ENCODE measurements at places on chromosomes 6 and 20.
A peak's percentile ranks its signal among the peaks of the same experiment; 100 is the strongest.

DNA sequence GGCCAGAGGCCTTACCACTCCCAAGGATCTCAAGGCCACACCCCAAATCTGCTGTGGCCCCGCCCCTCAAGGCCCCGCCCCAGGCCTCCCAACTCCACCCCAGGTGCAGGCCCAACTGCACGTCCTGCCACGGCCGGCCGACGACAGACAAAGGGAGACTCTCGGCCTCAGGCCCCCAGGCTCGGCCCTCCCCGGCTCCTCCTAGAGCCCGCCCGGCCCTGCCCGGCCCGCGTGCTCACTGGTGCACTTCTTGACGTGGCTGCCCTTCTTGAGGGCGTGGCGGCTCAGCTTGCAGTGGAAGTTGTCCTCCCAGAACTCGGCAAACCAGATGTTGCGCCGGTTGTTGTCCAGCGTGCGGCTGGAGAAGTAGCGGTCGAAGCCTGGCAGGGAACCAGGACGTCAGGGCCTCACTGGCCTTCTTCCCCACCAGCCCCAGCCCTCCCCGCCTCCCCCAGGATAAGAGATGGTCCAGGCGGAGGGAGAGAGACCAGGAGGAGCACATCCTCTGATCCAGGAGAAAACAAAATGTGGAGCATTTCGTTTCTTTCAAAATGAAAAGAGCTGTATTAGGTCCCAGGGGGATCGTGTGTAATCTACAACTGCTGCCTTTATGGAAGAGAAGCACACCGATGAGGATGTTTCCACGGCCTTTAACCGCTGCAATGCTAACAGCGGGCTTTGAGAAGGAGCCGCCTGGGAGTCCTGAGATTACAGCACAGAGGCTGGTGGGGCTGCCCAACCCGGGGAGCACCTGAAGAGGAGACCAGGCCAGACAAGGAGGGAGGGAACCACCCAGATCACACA is 89.4 kb downstream of the GRM4 start:
- DNase-seq = peak; percentile 37

DNA sequence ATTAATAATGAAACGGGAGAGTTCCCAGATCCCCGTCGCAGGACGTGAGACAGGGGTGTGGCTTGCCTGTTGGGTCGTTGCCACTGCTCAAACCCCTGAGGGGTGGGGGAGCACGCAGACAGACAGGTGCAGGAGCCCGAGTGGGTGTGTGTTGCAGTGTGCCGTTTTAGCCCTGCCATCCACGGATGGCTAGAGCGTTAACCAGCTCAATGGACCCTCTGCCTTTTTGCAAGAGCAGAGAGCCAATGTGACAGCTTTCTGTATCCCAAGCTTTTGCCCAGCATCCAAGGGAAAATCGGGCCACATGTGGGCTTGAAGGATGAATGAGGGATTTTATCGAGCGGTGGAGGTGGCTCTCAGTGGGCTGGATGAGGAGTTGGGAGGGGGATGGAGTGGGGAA is 237.9 kb downstream of the TSHZ2 start:
- no peak for DNase-seq

GRCh38 chr6:41336824-41337223 is 1.4 kb downstream of the NCR2 start:
- DNase-seq = no peak

DNA sequence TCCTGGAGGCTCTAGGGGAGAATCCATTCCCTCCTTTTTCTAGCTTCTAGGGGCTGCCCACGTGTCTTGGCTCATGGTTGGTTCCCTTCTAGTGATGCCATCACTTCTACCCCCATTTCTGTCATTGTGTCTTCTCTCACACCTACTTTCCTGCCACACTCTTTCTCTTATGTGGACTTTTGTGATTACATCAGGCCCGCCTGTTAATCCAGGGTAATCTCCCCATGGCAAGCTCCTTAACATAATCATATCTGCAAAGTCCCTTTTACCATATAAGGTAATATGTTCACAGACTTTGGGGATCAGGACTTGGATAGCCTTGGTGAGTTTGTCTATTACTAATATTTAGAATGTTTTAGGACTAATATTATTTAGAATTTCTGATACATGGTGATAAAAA is 111.9 kb downstream of the DNAH8 start:
- no peak for DNase-seq

DNA sequence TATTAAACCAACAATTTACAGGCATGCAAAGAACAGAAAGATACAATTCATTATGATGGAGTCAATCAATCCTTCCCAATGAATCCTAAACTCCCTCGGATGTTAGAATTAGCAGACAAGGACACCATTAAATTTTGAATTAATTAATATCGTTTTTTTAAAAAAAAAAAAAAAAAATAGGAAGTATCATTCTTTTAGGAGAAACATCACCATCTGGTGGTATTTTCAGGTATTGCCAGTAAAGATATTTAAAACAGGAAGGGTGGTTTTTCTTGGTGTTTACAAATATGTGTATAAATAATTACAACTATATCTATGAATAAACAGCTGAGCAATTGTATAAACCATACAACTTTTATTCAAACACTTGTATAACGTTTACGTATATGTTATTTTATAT is 564.4 kb downstream of the HAO1 start:
- no peak for DNase-seq

- DNase-seq = no peak
These were observed 14.1 kb downstream of the SNX14 start for GRCh38 chr6:85579581-85579980.

- peak; percentile 7 for DNase-seq
These were observed 26.1 kb downstream of the RRBP1 start for GRCh38 chr20:17655865-17656479.

GRCh38 chr6:11353921-11354389 is 121.5 kb upstream of the NEDD9 start:
- DNase-seq = no peak

GRCh38 chr20:9611921-9612320 is 97.5 kb downstream of the LAMP5 start:
- DNase-seq = no peak

- DNase-seq = peak; percentile 46
These were observed 8.5 kb downstream of the ZBP1 start for GRCh38 chr20:57611586-57612311.

- no peak for DNase-seq
These were observed 86.5 kb downstream of the BANF2 start for GRCh38 chr20:17786221-17786718.

- DNase-seq = no peak
These were observed 11.0 kb downstream of the TREML2 start for GRCh38 chr6:41189967-41190366.

DNA sequence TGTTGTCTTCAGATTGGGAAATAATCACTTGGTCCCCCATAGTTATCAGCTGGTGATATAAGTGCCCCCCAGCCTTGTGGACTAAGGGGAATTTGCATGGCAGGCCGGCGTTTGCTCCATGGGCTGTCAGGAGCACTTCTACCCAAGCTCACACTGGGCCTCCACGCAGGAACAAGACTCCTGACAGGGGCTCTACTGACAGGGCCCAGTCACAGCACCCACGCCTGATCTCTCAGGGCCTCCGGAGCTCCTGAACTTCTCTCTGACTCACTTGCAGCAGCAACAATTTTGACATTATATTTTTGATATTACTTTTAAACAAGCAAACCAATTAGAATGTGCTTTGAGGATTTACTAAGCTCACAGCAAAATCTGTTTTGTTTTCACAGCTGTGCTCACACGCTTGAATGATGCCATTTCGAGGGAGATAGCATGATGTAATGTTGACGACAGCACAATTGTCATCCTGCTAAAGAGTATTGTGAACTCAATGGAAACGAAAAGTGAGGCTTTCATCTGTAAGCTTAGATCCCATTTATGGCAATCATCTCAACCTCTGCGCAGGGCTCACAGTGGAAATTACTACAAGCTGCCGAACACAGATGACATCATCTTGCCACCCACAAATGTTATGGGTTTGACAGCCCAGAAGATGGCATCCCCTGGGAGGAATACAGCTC is 28.7 kb upstream of the TXNDC5 start:
- DNase-seq = no peak

DNA sequence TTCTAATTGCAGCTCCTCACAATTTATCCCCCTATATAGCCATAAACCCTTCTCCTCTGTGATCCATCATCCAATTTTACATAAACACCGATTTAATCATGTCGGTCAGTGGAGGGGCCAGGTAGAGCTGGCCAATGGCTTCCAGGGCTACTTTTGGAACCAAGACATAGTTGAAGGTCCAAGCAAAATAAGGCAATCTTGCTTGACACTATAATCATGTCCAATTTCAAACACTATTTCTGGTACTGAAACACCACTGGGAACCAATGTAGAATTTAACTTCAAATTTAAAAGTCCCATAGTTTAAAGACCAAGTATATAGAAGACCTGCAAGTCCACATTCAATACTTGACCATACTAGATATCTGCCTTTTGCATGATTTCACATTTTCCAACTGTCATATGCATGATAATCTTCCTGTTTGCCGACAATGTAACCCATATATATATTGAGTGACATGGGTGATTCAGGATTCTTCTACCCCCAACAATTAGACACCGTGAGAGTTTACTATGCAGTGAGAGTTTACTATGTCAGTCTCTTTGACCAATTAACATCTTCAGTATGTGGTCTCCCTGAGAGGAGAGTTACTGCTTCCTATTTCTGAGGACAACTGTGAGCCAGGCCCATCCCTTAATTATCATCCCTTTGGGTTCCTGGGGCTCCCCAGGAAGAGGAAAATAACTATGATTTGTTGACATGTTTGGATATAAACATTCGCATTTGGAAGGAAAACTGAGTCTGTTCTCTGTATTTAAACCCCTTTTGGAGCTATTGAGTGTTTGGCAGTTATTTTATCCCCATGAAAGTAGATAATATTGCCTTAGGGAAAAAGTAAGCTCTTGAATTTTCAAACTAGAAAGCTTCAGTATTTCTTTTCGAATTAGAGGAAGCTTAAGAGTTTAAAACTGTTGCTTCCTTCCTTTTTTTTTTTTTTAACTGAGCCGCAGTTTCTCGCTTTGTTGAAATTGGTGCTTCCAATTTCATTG is 31.8 kb downstream of the SAMD3 start:
- DNase-seq = no peak

GRCh38 chr6:29941471-29941870 is 861 bp upstream of the HLA-A start:
- no peak for DNase-seq

DNA sequence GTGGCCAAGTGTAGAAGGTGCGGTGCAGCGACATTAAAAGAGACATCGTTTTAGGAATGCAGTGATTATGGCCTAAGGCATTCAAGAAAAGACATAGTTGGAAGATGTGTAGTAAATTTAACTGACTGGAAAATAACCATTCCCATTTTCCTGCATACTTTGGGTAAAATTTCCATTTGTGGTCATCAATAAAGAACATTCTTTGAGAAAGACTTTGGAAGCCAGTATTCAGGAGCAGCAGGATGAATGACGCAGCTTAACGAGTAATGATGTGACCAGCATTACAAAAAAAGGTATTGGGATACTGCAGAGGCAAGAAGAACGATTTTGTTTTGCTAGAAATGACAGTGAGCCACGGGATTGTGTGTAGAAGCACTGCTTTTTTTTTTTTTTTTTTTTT is 7.0 kb upstream of the RWDD1 start:
- DNase-seq = no peak

DNA sequence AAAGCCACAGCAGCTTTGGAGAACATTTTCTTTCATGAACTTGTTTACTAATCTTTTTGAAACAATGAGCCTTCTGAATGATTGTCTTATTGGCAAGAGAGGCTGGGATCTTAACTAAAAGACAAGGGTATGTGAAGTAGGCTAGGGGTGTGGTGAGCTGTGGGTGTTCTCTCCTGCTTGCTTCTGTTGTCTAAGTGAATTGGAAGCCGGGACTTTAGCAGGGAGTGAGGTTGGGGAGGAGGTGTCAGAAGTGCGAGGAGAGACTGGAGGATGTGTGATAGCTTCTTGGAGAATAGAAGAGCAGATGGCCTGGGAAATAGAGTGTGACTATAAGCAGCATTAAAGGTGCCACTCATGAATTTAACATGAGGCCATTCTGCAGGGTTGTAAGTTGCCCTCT is 562.8 kb downstream of the UTRN start:
- DNase-seq = no peak

GRCh38 chr6:40506954-40507353 is 80.2 kb downstream of the LRFN2 start:
- DNase-seq = peak; percentile 28

- DNase-seq = no peak
These were observed 15.7 kb downstream of the PI16 start for GRCh38 chr6:36969988-36970891.

GRCh38 chr6:43886717-43887339 is 116.8 kb downstream of the VEGFA start:
- no peak for DNase-seq

GRCh38 chr20:39066471-39067242 is 104.5 kb downstream of the DHX35 start:
- DNase-seq = no peak

GRCh38 chr6:128899341-128900050 is 16.6 kb downstream of the LAMA2 start:
- DNase-seq = no peak

GRCh38 chr20:36097337-36098151 is 57.0 kb upstream of the EPB41L1 start:
- DNase-seq = no peak
